Inflammatory macrophage treated with lipopolysaccharide for 4 hours (primary cell): ENCODE measurements at places on chromosomes 7 and 10.

DNA sequence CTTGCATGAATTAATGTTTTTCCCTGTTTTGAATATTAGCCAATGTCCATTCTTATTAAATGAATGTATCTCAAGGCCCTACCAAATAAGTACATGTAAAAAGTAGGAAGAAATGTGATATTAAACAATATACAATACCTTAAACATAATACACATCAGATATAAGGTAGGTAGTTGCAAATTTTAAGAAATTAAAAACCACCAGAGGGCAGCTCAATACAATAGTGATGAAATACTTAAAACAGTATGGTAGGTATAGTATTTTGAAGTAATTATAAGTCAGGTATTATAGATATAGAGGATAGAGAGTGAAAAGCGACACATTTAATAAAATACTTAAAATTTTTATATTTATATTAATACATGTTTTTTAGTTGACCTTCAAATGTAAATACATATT, 43.6 kb upstream of the CDK14 start:
- peak; percentile 51 for DNase-seq

- DNase-seq = no peak
Observed at GRCh38 chr10:119290301-119291048, 83.1 kb downstream of the GRK5 start.

DNA sequence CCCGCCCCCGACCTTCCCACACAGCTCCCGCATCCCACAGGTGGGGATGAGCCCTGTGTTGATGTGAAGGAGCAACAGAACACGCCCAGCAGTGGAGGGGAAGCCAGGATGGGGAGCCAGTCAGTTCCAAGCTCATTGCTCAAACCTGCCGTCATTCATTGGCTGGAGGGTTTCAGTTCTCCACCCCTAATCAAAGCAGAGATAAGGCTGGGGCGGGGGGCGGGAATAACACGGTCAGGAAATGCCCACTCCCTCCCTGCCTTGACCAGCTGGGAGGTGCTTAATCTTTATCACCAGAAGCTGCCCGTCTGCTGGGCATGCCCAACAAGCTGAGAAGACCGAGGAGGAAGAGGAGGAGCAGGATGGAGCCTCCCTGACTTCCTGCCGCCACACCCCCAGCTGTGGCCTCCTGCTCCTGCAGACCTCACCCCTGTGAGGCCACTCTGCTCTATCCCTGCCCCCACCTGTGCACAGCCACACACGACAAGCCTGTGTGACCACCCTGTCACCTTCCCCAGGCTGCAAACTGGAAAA, 265.1 kb downstream of the ZEB1 start:
- DNase-seq = no peak

- no peak for DNase-seq
Observed at GRCh38 chr7:33850768-33851167, 54.6 kb upstream of the BMPER start.
